ENCODE measurements at places on chromosomes 6 and 20.

DNA sequence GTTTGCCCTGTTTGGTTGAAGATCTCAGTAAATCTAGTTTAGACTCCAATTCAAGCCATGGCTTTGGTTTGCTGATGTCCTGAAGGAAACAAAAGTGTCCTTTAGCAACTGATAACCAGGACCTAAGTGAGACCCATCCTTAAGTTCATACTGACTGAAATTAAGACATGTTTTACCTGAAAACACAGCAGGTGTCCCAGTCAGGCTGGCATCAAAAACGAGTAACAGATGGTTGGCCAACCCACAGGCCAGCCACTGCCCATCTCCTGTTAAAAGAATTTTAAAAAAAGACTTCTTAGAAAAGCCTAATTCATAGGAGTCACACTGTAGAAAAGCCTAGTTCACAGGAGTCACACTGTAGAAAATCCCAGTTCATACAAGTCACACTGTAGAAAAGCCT is 58.3 kb downstream of the WDR27 start:
- no peaks in the 10 kb centered on the region for H3K36me3 ChIP-seq
- no peaks in the 10 kb centered on the region for H3K4me1 ChIP-seq
- H3K27me3 ChIP-seq: no peaks in the 10 kb centered on the region
- H3K27ac ChIP-seq: no peak overlapping the region
- no peak for DNase-seq

GRCh38 chr20:56411759-56412472 is at the start of gene CASS4:
Gene CASS4, plus strand, starts transcription at chr20:56412260. Its CDS starts 199 bp downstream, at chr20:56412459.
- H3K4me1 ChIP-seq: peaks cover 23% of the 10 kb centered on the region
- peak within 1 kb of the TSS; percentile 77 for H3K27ac ChIP-seq
- H3K27me3 ChIP-seq: no peaks in the 10 kb centered on the region
- no peak within 1 kb of the TSS for H3K4me3 ChIP-seq
- DNase-seq: peak; percentile 35
- H3K36me3 ChIP-seq: no peaks in the 10 kb centered on the region

DNA sequence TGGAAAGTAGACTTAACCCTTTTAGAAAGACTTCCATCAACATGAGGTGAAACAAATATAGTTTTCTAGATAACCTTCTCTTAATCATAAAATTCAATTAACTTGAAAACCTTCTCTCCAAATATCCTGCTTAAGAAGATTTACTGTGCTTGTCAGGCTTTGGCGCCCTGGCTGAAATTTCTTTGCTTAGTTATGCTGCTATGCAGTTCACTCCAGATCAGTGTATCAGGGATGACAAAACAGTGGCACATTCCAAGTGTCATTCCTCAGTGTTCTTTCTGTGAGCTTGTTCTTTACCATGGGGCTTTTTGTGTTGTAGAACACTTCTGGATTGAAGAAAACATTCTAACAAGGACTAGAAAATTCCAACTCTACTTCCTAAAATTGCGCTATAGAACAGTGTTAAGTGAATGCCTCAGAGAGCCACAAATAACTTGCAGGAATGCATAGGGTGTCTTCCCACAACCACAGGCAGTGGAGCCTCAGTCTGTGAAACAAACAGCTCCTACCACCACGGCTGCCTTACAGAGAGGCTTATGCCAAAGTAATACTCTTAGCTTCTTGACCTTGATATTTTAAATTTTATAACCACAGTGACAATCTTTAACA is 443.6 kb downstream of the CDC5L start:
- H3K4me1 ChIP-seq: no peaks in the 10 kb centered on the region
- H3K27ac ChIP-seq: no peak overlapping the region
- no peak overlapping the region for H3K4me3 ChIP-seq

GRCh38 chr6:74715355-74716085 is 490.3 kb downstream of the COL12A1 start:
- no peaks in the 10 kb centered on the region for H3K36me3 ChIP-seq
- no peaks in the 10 kb centered on the region for H3K4me1 ChIP-seq
- DNase-seq: no peak
- no peak overlapping the region for H3K4me3 ChIP-seq

- no peaks in the 10 kb centered on the region for H3K27me3 ChIP-seq
- H3K36me3 ChIP-seq: no peaks in the 10 kb centered on the region
- no peak overlapping the region for H3K27ac ChIP-seq
- no peak overlapping the region for H3K4me3 ChIP-seq
- H3K4me1 ChIP-seq: no peaks in the 10 kb centered on the region
Observed at GRCh38 chr6:166275714-166276166, 32.5 kb downstream of the PRR18 start.

DNA sequence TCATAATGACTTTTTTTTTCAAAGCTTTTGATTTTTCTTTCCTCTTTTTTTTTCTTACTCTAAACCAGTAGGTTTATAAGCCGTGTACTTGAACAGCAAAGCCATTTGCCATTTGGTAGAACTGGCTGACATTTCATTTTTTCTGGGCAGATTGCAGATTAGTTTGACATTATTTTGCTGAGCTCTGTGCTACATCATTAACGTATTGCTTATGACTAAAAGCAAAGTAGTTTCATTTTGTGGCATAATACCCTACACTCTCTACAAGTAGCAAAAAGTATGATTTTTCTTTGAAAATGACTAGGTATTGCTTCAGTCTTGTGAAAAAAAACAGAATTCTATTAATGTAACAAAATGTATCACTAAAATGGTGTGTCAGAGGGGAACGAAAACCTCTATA is 141.3 kb downstream of the GRIK2 start:
- no peak for DNase-seq
- no peak overlapping the region for H3K27ac ChIP-seq
- H3K4me3 ChIP-seq: no peak overlapping the region
- peaks cover 10% of the 10 kb centered on the region for H3K4me1 ChIP-seq
- H3K27me3 ChIP-seq: no peaks in the 10 kb centered on the region

DNA sequence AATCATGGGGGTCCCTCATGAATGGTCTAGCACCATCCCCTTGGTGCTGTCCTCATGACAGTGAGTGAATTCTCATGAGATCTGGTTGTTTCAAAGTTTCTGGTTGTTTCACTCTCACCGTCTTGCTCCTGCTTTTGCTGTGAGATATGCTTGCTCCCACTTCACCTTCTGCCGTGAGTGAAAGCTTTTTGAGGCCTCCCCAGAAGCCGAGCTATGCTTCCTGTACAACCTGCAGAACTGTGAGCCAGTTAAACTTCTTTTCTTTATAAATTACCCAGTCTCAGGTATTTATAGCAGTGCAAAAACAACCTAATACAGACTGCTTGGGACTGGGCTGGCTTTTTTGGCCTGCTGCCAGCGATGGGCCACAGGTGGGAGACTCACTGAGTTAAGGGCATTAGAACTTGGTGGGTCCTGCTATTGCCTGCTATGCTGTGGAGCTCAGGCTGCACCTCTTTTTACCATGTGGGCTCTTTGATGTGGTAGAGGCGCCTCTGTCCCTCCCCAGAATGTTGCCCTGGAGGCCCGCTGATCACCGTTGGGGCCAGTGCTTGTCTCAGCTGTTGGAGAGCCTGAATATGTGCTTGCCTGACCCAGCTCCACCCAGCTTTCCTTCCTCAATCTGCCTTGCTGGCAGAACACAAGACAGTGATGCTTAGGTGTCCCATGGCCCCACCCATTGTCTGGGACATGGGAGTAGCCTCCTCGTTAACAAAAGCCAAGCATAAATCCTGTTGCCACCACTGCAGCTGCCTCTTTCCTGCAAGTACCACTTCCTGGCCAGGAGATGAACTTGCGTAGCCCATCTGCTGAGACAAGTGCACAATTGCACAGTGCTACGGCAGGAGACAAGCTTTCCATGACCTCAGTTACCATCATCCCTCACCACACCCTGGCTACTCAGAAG is 47.1 kb downstream of the IGF2R start:
- H3K36me3 ChIP-seq: no peaks in the 10 kb centered on the region
- H3K4me1 ChIP-seq: peaks cover 8% of the 10 kb centered on the region
- DNase-seq: no peak
- H3K27ac ChIP-seq: no peak overlapping the region

DNA sequence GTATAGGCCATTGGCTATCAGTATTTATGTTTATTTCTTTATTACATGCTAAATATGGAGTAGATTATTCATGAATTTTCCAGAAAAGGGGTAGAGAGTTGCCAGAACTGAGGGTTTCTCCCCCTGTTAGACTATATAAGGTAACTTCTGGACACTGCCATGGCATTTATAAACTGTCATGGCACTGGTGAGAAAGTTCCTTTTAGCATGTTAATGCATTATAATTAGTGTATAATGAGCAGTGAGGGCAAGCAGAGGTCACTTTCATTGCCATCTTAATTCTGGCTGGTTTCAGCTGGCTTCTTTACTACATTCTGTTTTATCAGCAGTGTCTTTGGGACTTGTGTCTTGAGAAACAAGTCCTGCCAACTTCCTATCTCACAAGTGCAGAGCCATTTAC is 220.0 kb upstream of the CNR1 start:
- peaks cover 3% of the 10 kb centered on the region for H3K4me1 ChIP-seq
- no peak overlapping the region for H3K4me3 ChIP-seq
- no peak overlapping the region for H3K27ac ChIP-seq
- H3K27me3 ChIP-seq: no peaks in the 10 kb centered on the region
- no peak for DNase-seq

DNA sequence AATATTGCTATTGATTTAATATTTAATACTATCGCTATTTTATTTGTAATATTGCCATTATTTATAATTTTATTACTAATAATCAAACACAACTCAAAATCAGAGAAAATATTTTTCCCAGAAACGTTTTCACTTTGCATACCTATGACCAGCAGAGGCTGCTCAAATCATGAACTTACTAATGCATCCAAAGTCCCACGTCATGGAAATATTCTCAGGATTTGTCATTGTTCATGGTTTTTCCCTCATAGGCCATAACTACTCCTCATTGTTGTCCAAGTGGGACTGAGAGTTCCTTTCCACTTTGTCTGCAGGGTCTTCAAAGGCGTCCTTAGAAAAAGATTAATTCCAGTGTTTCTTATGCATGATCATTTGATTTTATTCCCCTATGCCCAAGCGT is 344.8 kb downstream of the THBS2 start:
- H3K4me3 ChIP-seq: no peak overlapping the region
- H3K27ac ChIP-seq: no peak overlapping the region
- no peaks in the 10 kb centered on the region for H3K27me3 ChIP-seq
- no peaks in the 10 kb centered on the region for H3K4me1 ChIP-seq
- DNase-seq: no peak

- H3K27me3 ChIP-seq: no peaks in the 10 kb centered on the region
- DNase-seq: no peak
- no peak overlapping the region for H3K4me3 ChIP-seq
- H3K4me1 ChIP-seq: no peaks in the 10 kb centered on the region
Observed at GRCh38 chr6:100626721-100627120, 162.0 kb upstream of the SIM1 start.

DNA sequence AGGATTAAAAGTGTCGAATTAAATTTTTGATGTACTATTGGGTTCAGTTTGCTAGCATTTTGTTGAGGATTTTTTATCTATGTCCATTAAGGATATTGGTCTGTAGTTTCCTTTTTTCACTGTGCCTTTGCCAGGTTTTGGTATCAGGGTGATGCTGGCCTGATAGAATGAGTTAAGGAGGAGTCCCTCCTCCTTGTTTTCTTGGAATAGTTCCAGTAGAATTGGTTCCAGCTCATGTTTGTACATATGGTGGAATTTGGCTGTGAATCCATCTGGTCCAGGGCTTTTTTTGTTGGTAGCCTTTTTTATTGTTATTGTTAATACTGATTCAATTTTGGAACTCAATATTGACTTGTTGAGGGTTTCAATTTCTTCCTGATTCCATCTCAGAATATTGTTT is 141.8 kb downstream of the SIM1 start:
- no peaks in the 10 kb centered on the region for H3K36me3 ChIP-seq
- no peaks in the 10 kb centered on the region for H3K4me1 ChIP-seq
- H3K27me3 ChIP-seq: no peaks in the 10 kb centered on the region

DNA sequence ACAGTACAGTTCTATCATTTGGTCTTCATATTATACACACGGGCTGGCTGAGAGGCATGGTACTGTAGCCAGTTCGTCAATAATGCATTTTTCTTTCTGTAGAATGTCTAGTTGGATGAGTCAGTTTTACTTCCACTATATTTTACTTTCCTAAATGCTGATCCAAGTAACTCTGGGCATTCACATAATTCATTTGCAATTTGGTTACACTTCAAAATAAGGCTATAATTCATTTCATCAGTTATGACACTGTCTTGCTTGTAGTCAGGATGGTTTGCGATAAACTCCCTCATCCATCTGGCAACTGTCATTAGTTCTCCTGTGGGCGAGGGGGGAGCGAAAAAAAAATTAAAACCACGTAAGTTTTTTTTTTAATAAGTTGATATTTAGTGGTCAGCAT is 46.3 kb downstream of the GCLC start:
- no peaks in the 10 kb centered on the region for H3K4me1 ChIP-seq
- no peaks in the 10 kb centered on the region for H3K27me3 ChIP-seq
- DNase-seq: no peak
- no peaks in the 10 kb centered on the region for H3K36me3 ChIP-seq
- no peak overlapping the region for H3K4me3 ChIP-seq

DNA sequence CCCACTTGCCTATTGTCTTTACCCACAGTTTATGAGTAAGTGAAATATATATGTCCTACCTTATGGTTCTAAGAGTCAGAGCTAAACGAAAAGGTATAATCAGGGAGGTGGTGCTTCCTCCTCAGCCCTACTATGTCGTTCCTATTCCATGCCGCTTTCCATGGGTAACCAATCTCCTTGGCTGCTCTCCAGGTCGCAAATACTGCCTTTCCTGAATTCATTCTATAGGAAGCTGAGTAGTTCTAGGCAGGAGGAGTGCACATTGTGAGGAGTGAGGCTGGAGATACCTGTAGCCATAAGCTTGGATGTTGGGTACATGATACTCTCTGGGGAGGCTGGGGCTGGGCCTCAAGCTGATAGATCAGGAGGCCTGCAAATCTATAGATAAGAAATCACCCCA is 5.8 kb downstream of the IL20RA start:
- H3K4me1 ChIP-seq: no peaks in the 10 kb centered on the region
- DNase-seq: no peak
- no peak overlapping the region for H3K27ac ChIP-seq
- H3K27me3 ChIP-seq: no peaks in the 10 kb centered on the region
- no peaks in the 10 kb centered on the region for H3K36me3 ChIP-seq

- no peaks in the 10 kb centered on the region for H3K36me3 ChIP-seq
- H3K4me1 ChIP-seq: peaks cover 49% of the 10 kb centered on the region
- H3K4me3 ChIP-seq: no peak overlapping the region
- H3K27me3 ChIP-seq: no peaks in the 10 kb centered on the region
Observed at GRCh38 chr20:25198663-25199383, 3.3 kb downstream of the ENTPD6 start.

GRCh38 chr6:141401851-141402250 is 730.9 kb upstream of the GJE1 start:
- no peak for DNase-seq
- H3K4me1 ChIP-seq: no peaks in the 10 kb centered on the region
- no peak overlapping the region for H3K4me3 ChIP-seq
- H3K27me3 ChIP-seq: no peaks in the 10 kb centered on the region
- H3K27ac ChIP-seq: no peak overlapping the region
- H3K36me3 ChIP-seq: no peaks in the 10 kb centered on the region

All from adrenal gland (tissue), 19 donors.